ENCODE measurements at places on chromosomes 3 and 15.

GRCh38 chr3:197306374-197307086 is 8.1 kb upstream of the DLG1 start:
- DNase-seq: no peak

DNA sequence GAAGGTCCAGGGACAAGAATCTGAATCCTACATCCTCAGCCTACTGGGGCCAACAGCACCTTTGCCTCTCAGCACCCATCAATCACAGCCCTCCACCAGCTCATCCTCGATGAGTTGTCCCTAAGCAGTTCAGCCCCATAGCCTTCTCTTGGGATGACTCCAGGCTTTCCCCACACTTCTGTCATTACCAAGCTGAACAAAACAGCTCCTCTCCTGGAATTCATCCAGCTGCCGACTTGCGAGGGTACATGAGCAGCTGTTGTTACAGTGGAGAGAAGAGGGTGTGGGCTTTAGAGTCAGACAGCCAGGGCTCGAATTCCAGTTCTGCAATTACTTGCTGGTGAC is 69.0 kb upstream of the THBS1 start:
- DNase-seq: no peak

- no peak for DNase-seq
Measured at GRCh38 chr3:21613372-21614070, 137.5 kb downstream of the ZNF385D start.

DNA sequence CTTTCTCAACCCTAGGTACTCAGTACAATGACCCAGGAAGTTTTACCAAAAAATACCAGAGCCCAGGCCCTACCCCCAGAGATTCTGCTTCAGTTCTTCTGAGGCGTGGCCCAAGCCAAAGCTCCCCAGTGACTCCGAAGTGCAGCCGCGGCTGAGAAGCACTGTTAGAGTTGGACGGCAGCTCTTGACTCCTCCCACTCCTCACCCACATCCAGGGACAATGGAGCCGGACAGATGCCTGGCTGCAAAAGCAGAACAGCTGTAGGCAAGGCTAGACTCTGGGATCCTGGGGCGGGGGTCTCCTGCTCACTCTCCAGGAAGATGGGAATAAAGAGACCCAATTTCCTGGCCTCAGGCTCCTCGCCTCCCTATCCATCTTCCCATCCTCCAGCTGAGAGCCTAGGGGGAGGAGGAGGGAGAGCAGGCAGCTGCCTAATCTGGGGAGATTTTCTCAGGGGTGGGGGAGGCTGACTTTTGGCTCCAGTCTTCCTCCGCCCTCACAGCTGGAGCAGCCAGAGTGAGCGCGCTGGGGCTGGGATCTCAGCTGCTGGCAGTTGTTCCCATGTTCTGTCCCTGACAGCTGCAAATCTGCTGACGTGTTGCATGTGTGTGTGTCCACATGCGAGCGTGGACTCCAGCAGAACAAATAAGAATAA is 223.8 kb downstream of the OPA1 start:
- no peak for DNase-seq

DNA sequence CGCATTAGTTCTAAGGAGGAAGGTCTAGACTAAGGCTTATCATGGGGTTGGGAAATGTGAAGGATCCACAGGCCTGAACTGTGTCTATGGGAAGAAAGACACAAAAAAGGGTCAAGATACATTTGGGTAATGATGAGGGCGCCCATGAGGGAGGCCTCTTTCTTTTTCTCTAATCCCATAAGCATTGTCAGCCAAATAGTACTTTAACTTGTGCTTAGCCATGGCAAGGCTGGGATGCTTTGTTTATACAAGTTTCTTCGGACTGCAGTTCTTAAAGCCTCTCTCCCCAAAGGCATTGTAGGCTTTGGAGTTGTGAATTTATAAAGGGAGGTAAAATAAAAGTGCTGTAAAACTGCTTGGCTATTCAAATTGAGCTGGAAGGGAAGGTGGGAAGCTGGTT is 23.4 kb downstream of the ARMC8 start:
- no peak for DNase-seq

GRCh38 chr3:72625602-72626337 is 222.5 kb downstream of the SHQ1 start:
- no peak for DNase-seq

DNA sequence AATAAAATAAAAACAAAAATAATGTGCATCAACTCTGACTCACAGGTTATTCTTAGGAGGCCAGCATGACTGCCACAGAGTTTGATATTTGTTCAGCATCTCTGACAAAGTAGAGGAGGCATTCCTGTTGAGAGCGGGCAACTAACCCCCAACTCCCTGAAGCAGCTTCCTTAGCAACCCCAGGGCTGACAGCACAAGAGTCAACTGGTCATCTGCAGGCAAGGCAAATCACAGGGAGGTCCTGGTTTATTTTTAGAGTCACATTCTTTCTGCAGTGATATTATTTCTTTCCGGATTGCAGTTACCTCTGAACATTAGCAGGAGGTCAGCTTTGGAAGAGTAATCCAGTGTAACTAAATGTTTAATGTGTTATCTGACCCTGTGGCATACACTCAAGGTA is 273.0 kb downstream of the PLCL2 start:
- no peak for DNase-seq

- DNase-seq: no peak
Measured at GRCh38 chr15:48109212-48109611, 11.6 kb upstream of the SLC24A5 start.
